Left ventricle myocardium inferior (tissue), 1 donor: ENCODE measurements at places on chromosomes 1 and 21. TPM values are rescaled to one million over a fixed set of nuclear protein-coding genes. Genes with fewer than 3 reads are reported as not detected.

The SLC25A44 gene
- total RNA-seq: 14.4 TPM

The GJA8 gene
- not detected for total RNA-seq

The AZIN2 gene
- total RNA-seq: 2.8 TPM

The IQCC gene
- 0.71 TPM for total RNA-seq

The CD164L2 gene
- total RNA-seq: not detected

The FGR gene
- total RNA-seq: 3.5 TPM

The HSD11B1 gene
- total RNA-seq: 4.1 TPM

The FCRL6 gene
- total RNA-seq: 0.33 TPM

DNA sequence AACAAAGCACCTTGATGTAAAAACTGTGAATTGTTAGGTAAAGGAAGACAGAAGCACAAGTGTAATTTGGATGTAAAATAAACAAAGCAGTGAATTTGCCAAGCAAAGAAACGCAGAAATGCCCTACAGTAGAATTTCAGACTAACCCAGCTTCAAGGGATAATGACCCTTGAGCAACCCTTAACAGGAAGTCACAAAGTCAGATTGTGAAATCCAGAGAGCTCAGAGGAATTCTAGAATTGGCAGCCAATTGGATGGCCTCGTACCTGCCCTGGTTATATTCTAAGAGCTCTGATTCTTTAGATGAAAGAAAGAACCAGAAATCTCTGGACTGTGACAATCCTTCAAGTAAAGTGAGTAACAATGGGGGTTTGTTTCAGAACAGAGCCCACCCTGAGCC lies 152.7 kb upstream of the CHRM3 start:
- no peak for DNase-seq

- no peak for DNase-seq
Measured at GRCh38 chr1:244356376-244356775, 95.3 kb downstream of the ADSS2 start.

GRCh38 chr1:30991862-30992606 lies 73.5 kb downstream of the PUM1 start:
- no peak for DNase-seq

- DNase-seq: no peak
Measured at GRCh38 chr1:171803045-171803444, 21.6 kb downstream of the METTL13 start.

DNA sequence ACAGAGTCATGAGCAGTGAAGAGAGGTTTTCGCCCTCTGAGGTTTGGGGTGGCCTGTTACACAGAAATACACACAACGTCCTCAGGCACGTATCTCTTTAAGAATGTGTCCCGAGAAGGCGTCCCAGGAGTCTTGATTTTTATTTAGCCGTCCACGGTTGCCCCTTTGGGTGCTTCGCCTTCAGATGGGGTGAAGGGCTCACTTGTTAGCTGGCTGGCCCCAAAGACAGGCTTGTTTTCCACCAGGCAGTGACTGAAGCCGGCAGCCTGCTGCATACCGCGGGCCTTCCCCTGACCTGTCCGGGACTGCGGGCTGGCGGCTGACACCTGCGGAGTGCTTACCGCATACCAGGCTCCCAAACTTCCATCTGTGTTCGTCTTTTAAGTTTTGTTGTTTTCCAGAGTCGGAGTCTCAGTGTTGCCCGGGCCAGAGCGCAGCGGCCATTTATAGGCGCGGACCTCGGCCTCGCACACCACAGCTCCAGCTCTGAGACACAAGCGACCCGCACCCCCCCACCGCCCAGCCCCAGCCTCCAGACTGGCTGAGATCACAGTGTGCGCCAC lies 1.6 kb upstream of the ADARB1 start:
- no peak for DNase-seq

DNA sequence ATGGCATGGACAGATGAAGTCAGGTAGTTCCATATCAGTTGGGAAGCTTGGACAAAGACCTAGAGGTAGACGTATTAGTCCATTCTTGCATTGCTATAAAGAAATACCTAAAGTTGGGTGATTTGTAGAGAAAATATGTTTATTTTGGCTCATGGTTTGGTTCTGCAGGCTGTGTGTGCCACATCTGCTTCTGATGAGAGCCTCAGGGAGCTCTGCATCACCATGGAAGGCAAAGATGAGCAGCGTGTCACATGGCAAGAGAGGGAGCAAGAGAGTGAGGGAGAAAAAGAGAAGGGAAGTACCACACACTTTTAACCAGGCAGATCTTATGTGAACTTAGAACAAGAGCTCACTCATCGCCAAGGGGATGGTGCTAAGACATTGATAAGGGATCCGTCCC lies 9.0 kb downstream of the TSACC start:
- no peak for DNase-seq

DNA sequence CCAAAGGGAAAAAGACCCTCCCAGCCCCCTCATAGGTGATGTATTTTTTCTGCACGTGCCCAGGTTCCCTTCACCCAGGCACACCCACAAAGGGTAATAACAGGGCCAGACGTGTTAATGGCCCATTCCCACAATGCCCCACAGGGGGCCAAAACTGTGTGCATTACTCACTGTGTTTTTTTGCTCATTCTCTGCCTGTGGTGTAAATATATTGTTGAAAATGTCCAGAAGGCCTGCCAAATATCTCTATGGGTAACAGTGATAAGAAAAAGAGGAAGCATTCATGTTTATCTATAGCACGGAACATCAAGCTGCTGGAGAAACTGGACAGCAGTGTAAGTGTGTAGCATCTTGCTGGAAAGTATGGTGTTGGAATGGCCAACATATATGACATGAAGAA lies 21.9 kb downstream of the RHEX start:
- DNase-seq: no peak

GRCh38 chr1:4447778-4448420 lies 206.5 kb upstream of the AJAP1 start:
- no peak for DNase-seq

DNA sequence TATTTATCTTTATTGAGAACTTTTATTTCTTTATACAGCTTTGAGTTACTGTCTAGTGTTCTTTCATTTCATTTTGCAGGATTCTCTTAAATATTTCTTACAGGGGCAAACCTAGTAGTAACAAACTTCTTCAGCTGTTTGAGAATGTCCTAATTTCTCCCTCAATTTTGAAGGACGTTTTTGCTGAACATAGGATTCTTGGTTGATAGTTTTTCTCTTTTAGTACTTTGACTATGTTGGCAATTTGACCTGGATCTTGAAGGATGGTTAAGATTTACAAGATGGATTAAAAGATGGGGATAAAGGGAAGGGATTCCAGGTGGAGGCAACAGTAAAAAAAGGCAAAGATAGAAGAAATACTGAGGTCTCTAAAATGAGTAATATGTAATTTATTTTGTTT lies 38.9 kb downstream of the XPR1 start:
- DNase-seq: no peak

GRCh38 chr1:152658649-152659048 lies 4.5 kb upstream of the LCE2D start:
- DNase-seq: no peak

GRCh38 chr1:208413006-208413405 lies 168.8 kb upstream of the PLXNA2 start:
- no peak for DNase-seq

GRCh38 chr1:8228253-8228652 lies 89.7 kb upstream of the SLC45A1 start:
- no peak for DNase-seq
